Activated T-helper 2 cell treated with anti-CD3 and anti-CD28 coated beads, Interferon-gamma antibody, Interleukin-2, Interleukin-4, amounts not matched to agents 10 μg/mL and 5 μg/mL and 100 μg/mL, durations not matched to agents 14 hours and 24 hours and 36 hours (primary cell): ENCODE measurements at places on chromosomes 5 and 9.

GRCh38 chr5:111929867-111930266 is 172.9 kb upstream of the NREP start:
- no peaks in the 10 kb centered on the region for H3K4me1 ChIP-seq
- H3K4me3 ChIP-seq, result no peak overlapping the region
- no peaks in the 10 kb centered on the region for H3K36me3 ChIP-seq
- H3K27ac ChIP-seq, result no peak overlapping the region

- no peaks in the 10 kb centered on the region for H3K36me3 ChIP-seq
- no peak for DNase-seq
- no peak overlapping the region for H3K4me3 ChIP-seq
These were observed 343.2 kb downstream of the TRIM32 start for GRCh38 chr9:117030254-117030768.

DNA sequence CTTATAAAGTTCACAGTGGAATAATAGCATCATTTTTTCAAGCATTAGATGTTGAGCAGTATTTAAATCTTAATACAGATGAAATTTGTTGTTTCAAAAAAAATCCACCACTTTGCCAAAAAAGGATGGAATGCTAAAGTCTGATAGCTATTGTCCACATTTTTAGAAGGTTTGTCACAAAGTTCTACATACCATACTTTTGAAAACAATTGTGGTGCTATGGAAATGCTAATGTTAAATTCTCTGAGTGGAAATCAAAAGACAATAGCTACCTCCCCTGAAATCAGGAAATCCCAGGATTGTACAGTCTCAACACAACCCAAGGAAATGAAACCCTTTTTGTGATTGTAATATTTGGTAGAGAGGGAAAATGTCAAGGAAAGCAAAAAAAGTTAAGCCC is 19.3 kb upstream of the GRAMD2B start:
- H3K4me1 ChIP-seq, result no peaks in the 10 kb centered on the region
- no peaks in the 10 kb centered on the region for H3K36me3 ChIP-seq
- no peak for DNase-seq
- H3K27me3 ChIP-seq, result peaks cover 15% of the 10 kb centered on the region
- H3K27ac ChIP-seq, result no peak overlapping the region

GRCh38 chr5:145936401-145937131 is at the start of gene SH3RF2:
TSS of gene SH3RF2 (plus strand) at chr5:145936578. CDS start at chr5:145937929, 1,351 bp downstream.
- H3K36me3 ChIP-seq, result no peaks in the 10 kb centered on the region
- H3K27me3 ChIP-seq, result peaks cover 26% of the 10 kb centered on the region
- DNase-seq, result peak; percentile 42
- peak within 1 kb of the TSS; percentile 83 for H3K27ac ChIP-seq
- H3K4me3 ChIP-seq, result peak within 1 kb of the TSS; percentile 80

DNA sequence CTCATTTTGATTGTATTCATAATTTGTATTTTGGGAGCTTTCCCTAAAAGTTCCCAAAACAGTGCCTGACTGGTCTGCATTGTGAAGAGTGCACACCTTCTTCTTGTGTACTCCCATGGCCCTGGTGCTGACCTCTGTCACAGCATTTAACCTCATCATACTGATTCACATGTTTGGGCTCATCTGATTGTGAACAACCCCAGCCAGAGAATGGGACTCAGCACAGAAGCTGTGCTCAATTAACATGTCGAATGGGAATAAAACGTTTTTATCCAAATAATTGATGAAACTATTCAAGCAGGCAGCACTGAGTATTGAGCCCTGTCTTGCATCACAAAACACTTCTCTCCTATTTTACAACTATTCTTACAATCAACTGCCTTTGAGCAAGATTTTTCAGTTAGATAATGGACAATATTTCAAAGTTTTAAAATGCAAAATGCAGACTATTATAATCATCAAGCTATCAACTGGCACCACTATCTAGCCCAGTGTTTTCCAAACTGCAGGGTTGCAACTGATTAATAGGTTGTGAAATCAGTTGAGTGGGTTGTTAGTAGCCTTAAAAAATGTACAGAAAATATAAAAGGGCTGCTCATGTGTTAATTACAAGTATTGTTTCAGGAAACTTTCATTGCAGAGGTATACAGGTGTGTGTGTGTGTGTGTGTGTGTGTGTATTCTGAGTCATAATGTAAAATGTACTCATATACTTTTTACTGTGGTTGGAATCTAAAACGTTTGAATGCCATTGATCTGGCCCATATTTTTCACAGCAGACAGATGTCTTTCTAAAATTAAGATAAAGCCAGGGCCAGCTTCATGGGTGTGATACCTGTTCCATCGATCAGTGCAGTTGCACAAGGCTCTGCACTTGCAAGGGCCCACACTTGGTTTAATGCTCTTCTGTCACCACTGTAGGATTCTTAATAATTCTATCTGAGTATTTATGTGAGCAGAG is 190.5 kb downstream of the PIK3R1 start:
- no peak for DNase-seq
- peak overlapping the region; percentile 66 for H3K27ac ChIP-seq
- peaks cover 25% of the 10 kb centered on the region for H3K4me1 ChIP-seq
- H3K4me3 ChIP-seq, result peak overlapping the region; percentile 35
- peaks cover 2% of the 10 kb centered on the region for H3K27me3 ChIP-seq

- no peak for DNase-seq
- no peak overlapping the region for H3K27ac ChIP-seq
- H3K27me3 ChIP-seq, result no peaks in the 10 kb centered on the region
- H3K4me3 ChIP-seq, result no peak overlapping the region
- peaks cover 24% of the 10 kb centered on the region for H3K4me1 ChIP-seq
These were observed 130.7 kb downstream of the PRKACG start for GRCh38 chr9:68883224-68883623.

DNA sequence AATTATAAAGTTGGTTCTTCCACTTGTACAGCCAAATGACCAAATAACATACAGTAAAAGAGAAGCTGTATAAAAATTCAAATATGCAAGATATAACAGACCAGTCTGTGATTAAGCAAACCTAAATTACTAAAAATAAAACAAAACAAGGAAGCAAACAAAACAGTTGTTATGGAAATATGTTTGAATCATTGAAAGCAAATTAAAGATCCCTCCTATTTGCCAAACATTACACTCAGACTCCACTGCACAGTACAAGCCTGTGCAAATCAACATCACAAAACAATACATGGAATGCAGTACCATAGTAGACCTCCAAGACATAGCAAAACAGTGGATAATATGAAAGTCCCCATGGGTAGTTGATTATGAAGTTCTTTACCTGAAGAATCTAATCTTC is 288.1 kb upstream of the PTGER4 start:
- H3K4me1 ChIP-seq, result peaks cover 50% of the 10 kb centered on the region
- DNase-seq, result no peak

DNA sequence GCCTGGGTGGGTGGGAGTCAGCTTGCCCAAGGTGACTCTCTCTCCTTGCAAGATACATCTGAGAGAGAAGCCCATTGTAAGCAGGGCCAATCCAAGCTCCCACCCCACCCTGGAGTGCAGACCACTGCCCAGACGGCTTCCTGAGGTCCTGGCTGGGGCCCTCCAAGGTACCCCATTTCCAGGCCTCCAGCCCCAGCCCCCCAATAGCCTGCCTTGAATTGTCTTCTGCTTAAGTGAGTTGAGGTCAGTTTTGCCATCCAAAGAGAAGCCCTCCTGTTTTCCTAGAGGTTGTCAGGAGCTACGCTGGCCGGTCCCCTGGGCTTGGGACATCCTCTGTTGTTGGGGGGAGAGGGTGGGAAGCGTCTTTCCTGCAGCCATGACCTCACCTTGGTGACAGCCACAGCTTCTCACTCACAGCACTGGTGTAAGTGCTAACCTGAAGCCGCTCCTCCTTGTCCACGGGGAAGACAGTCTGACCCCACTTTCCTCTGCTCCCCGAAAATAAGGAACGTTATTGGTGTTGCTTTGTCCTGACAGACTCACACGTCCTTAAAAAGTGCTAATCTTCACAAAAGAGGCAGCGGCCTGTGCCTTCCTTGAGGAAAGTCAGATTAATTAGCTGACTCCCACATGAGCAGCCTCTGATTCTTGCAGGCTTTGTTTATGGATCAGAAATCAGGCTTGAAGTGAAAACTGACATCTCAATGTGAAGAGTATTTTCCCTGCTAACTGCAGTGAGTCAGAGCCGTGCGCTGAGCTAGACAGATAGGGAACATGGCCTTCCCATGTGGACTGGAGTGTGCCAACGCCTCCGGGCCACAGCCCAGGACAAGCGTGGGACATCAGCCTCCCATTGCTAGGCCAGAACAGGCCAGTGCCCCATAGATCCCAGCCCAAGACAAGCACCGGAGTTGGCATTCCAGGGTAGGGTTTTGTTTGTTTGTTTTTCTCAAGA is 52.3 kb downstream of the ADAMTS2 start:
- no peak overlapping the region for H3K27ac ChIP-seq
- H3K4me1 ChIP-seq, result no peaks in the 10 kb centered on the region
- DNase-seq, result no peak
- H3K36me3 ChIP-seq, result no peaks in the 10 kb centered on the region

DNA sequence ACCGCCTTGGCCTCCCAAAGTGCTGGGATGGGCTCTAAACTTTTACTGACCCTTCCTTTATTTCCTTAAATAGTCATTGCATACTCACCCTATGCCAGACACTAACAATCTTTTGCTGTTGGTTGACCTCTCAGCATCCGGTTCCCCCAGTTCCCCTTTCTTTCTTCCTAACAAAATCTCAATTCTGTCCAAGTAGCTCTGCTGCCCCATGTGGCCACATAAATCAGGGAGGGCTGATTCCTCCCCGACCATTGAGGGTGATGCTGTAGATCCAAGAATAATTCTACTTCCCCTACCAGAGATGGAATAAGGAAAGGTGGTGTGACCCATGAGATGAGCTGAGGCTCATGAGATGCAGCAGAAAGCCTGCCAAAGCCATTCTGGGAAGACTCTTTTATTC is 315.3 kb upstream of the MSX2 start:
- no peaks in the 10 kb centered on the region for H3K36me3 ChIP-seq
- no peak overlapping the region for H3K27ac ChIP-seq
- no peak for DNase-seq

DNA sequence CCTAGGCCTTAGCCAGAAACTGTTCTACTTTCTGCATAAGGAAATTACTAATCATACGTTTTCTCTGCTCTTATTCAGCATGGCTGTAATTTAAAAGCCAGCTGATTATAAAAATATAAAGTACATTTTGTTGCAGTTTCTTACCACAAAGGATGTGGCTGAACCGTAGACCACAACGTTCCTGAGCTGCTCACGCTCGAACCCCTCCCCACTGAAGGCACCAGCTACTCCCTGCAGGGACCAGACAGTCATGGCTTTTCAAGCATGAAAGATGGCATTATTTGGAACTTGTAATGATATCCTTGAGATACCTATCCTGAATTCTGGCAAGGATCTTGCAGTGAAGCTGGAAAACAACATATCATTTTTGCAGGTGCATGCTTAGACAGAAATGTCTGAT is 91.8 kb upstream of the DMRT1 start:
- peaks cover 20% of the 10 kb centered on the region for H3K36me3 ChIP-seq
- H3K4me3 ChIP-seq, result peak overlapping the region; percentile 26
- peak; percentile 49 for DNase-seq
- peak overlapping the region; percentile 34 for H3K27ac ChIP-seq

DNA sequence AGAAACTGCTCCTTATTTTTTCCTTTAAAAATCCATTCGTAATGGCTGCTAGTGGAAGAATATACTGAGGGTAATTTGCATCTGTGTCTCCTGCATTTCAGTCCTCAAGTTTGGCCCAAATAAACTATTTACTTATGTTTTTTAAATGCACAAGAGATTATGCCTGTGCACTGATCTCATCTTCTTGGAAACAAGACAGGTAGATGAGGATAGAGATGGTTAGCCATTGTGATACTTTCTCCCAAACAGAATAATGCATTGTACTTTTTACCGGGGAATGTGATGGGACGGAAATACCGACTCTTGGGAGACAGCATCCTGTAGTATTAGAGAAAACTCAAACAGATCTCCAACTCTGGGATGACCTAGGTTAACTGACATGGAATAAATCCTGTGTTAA is 72.5 kb upstream of the DAB2 start:
- H3K27ac ChIP-seq, result no peak overlapping the region
- no peak for DNase-seq
- no peaks in the 10 kb centered on the region for H3K36me3 ChIP-seq

DNA sequence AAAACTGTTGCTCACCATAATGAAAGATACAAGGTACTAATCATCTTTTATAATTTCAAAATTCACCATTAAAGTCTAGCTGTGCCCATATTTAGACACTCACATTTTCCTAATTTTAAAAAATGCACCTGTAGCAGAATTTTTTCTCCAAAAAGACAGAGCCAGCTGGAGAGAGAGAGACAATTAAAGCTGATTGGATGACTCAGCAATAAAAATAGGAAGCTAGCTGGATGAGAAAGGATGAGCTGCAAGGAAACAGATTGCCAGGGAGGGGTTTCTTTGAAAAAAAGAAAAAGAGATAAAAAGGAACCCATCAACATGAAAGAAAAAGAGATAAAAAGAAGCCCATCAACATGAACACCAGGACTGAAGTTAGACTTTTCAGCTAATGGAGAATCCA is 73.8 kb downstream of the HCN1 start:
- no peaks in the 10 kb centered on the region for H3K36me3 ChIP-seq
- no peaks in the 10 kb centered on the region for H3K4me1 ChIP-seq
- H3K4me3 ChIP-seq, result no peak overlapping the region
- DNase-seq, result no peak
- H3K27me3 ChIP-seq, result no peaks in the 10 kb centered on the region

- H3K36me3 ChIP-seq, result peaks cover 13% of the 10 kb centered on the region
- peaks cover 28% of the 10 kb centered on the region for H3K4me1 ChIP-seq
- peak overlapping the region; percentile 76 for H3K27ac ChIP-seq
- H3K27me3 ChIP-seq, result no peaks in the 10 kb centered on the region
These were observed 105.7 kb upstream of the KLF9 start for GRCh38 chr9:70519912-70520724.

GRCh38 chr5:3393122-3393919 is 202.3 kb upstream of the IRX1 start:
- H3K36me3 ChIP-seq, result no peaks in the 10 kb centered on the region
- no peak overlapping the region for H3K27ac ChIP-seq
- H3K4me3 ChIP-seq, result no peak overlapping the region
- H3K4me1 ChIP-seq, result no peaks in the 10 kb centered on the region
- H3K27me3 ChIP-seq, result no peaks in the 10 kb centered on the region
- DNase-seq, result no peak

DNA sequence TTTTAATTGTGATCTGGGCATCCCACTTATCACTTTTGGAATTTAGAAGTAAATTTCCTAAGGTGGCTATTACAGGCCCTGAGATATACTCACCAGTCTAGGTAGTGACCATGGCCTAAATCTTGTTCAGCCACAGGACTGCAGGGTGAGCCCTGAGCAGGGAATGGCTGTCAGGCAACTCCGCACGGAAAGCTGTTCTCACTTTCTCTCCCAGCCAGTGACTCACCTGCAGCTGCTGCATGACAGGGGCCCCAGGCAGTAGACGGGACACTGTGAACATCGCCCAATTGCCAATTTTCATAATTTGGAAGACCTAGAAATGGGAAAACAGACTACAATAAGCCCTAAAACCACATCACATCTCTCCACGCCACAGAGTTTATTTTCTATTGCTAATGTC is 69.6 kb upstream of the TAF1L start:
- no peak overlapping the region for H3K27ac ChIP-seq
- H3K4me1 ChIP-seq, result no peaks in the 10 kb centered on the region
- no peak overlapping the region for H3K4me3 ChIP-seq
- H3K27me3 ChIP-seq, result no peaks in the 10 kb centered on the region
- DNase-seq, result no peak

DNA sequence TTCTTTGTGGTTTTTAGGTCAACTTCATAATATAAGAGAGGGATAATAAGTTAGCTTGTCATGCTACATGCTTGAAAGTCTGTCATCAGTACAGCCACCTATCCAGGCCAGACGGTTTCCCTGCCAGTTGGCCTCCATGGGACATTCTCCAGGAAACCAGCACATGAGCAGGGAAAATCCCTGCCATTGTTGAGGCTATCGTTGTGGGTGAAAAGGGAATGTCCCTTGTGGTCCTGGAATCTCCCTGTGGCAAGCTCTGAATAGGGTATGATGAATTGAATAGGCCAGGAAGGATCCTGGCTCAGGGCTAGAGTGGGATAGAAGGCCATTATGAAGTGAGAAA is 12.3 kb downstream of the F2RL1 start:
- H3K36me3 ChIP-seq, result no peaks in the 10 kb centered on the region
- no peak for DNase-seq
- H3K27ac ChIP-seq, result no peak overlapping the region
- H3K27me3 ChIP-seq, result peaks cover under 1% of the 10 kb centered on the region
- H3K4me3 ChIP-seq, result no peak overlapping the region
